Stimulated activated naive CD8-positive, alpha-beta T cell treated with anti-CD3 and anti-CD28 coated beads, Interleukin-15, amount 100 ng/mL, for 72 hours (primary cell): ENCODE measurements at places on chromosomes 5 and 9.

GRCh38 chr9:115133649-115134048 is 15.7 kb upstream of the TNC start:
- no peak for DNase-seq

DNA sequence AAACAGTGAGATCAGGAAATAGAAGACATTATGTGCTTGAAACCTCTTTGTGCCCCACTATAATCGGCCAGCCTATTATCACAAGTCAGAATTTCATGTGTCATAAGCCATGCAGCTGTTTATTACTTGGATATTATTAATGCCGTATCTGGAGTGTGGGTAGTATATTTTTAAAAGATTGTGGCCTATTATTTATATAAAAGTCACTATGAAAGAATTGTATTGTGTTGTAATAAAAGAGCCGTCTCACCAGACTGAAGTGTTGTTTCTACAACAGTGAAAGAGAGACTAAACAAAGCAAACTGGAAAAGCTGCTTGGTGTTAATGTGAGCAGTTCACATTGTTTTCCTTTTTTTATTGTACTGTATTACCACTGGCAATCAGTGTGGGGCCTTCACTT is 449.1 kb downstream of the PSAT1 start:
- DNase-seq = no peak

DNA sequence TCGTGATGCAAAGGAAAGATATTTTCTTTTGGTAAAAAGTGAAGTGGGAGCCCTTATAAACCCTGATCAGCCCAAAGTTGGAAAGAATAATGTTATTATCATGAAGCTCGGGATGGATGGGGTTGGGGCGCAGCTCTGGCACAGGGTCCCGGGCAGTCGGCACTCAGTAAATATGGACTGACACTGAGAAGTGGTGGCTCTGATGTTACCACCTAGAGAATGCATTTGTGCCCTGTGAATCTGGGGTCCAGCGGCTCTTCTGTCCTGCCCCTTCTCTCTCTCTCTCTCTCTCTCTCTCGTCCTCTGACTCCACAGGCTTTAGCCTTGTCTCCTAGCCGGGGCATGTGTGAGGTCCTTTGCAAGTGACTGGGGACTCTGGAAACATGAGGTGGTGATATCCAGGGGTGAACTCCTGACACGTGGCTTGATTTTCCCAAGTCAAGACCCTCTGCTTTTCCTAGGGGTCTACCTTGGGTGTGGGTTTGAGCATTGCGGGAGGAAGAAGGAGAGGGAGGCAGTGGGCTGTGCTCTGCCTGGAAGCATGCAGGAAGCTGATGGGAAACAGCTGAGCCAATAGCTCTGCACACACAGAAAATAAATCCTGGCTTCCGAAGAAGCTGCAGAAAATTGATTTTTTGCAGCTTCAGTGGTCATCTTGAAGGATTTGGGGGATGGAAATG is 162.7 kb downstream of the MACROH2A1 start:
- no peak for DNase-seq

DNA sequence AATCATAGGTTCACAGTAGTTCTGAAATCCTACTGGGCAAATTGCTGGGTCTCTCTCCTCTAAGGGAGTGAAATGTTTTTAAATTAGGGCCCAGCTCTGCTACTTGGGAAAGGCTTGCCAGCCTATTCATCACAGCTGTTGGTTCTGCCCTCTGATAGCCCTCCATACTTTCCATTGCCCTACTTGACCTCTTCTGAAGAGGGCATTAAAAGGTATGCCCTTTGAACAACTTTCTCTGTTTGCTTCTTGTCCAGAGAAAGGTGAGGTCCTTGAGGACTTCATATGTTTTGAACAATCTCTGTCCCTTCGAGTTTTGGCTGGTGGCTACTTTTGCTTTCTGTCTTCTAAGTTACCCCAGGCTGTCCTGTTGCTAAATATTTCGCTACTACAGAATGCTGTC is 62.3 kb upstream of the JAK2 start:
- DNase-seq = no peak

DNA sequence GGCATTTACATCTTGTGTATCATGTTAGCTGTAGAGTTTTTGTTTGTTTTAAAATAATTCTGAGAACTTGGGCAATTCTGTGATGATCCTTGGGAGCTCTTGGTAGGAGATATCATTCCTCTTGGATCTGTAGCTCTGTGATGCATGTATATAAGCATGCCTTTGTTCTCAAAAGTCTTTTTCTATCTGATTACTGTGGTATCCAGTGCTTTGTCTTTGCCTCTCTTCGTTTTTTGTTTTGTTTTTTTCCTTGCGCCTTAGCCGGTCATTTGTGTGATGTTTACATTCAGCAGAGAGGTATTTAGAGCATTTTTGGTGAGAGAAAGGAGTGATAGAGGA is 110.0 kb downstream of the PAM start:
- no peak for DNase-seq

DNA sequence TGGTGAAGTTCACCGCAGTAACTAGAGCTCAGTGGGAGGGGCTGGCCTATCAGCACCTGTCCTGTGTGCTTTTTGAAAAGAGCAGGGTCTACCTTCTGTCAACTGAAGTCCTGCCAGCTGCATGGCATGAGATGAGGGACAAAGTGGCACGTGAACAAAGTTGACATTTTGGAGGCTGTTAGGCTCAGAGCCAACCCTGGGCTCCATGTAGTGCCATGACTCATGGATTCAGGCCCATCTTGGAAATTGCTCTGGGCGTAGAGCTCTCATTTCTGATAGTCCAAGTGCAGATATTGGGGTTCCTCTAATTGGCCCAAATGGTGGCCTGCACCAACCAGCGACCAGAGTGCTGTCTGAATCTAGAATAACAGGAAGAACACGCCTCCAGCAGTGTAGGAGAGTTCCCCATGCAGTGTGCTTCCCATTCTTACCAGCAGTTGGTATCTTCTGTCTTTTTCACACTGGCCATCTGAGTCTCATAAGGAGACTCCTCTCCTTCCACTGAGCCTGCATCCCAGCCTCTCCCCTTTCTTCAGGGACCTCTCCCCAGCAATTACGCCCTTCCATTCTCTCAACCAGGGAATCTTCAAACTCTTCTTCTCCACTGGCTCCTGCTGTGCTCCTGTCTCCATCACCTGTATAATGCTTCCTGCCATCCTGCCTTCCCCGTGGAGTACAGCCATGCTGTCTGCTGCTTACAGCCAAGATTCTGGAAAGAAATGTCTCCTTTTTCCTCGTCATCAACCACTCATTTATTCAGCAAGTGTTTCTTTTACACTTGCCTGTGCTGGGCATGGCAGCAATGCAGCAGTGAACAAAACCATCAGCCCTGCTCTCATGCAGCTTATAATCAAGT is 30.4 kb downstream of the IRF1 start:
- no peak for DNase-seq

DNA sequence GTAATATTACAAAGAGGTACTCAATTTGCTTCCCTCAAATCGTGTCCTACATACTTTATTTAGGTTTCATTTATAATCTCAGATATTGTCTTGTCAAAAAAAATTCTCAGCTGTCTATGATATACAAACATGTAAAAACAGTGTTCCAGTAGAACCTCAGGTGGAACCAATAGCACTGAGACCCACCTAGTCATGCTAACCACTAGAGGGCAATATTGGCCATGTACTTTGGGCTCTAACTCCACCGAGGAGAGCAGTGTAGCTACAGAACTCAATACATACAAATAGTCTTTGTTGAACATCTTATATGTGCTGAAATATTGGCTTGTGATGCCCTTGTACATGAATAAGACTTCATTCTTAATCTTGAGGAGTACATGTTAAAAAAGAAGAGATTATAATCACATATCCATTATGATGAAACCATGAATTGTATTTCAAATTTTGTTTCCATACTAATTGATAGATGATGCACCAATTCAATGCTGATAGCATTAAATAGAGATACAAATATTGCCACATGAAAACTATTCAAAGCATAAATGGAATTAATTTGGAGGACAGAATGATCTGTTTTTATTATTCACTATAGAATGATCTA is 71.2 kb upstream of the CNTLN start:
- peak; percentile 7 for DNase-seq

DNA sequence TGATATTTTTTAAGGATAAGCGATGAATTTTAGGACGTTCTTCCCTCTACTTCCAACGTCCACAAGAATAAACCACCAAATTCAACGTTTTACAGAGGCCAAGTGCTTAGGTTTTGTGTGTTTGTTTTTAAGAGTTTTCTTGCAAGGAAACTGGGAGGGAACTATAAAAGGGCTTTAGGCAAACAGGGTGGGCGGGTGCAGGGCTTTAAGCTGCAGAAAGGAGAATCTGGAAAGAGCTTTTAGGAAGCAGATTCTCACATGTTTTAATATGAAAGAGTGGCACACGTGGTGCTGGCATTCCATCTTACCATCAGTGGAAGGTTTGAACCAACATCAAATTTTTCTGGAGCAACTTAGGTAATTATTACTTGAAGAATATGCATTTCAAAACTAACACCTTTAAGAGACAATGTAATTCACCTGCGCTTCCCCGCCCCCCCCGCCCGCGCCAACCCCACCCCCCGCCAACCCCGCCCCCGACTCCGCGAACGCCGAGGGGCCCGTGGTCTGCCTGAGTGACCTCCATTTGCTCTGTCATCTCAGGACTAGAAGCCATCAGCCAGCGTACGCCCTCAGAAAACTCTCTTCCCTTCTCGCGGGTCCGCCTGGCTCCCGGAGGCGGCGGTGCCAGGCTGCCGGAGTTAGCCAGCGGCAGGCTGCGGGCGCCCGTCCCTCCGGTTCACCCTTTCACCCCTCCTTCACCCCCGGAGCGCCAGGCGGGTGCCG is 911 bp upstream of the PIK3R1 start:
- no peak for DNase-seq

GRCh38 chr9:114315723-114316363 is 7.1 kb upstream of the ORM1 start:
- DNase-seq = no peak

DNA sequence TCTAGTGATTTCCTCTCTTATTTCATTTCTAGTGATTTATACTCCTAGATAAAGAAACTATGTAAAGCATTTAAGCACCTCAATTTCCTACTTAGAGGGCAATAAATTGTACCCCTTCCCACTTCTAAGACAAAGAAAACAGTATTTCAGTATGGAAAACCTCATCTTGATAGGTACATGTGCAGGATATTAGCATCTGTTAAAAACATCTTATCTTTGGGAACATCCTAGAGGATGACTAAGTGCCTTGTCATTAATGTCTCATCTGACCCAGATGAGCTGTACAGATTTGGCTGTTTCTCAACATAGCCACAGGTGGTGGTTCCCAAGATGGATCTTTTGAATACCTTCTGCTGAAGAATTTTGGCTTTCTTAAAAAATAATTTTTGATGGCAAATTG is 5.7 kb downstream of the MEGF10 start:
- no peak for DNase-seq

DNA sequence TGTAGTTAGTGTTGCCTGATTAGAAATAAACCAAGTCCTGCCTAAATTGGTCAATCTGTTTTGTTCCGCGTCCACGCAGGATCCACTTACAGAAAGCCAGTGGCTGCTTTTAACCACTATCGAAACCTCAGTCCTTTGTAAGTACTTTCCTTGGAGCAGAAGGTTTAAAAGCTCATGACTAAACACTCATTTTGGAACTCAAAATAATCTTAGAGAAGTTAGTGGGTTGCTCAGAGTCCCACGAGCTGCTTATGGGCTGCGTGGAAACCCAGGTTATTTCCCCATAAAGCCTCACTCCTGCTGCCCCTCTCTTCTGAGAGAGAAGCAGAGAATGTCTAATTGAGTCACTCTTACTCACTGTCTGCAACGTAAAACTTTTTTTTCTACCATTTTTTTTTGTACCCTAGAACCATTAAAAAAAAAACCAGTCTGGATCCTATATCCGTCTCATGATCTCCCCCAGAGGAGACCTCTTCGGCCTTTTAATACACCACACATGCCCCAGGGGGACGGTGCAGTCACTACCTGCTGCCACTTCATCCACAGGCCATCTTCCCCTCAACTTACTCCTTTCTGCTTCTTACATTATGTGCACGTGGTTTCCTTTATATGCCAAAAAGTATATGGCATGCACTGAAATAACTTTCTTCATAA is 7.6 kb downstream of the BASP1 start:
- DNase-seq = no peak

DNA sequence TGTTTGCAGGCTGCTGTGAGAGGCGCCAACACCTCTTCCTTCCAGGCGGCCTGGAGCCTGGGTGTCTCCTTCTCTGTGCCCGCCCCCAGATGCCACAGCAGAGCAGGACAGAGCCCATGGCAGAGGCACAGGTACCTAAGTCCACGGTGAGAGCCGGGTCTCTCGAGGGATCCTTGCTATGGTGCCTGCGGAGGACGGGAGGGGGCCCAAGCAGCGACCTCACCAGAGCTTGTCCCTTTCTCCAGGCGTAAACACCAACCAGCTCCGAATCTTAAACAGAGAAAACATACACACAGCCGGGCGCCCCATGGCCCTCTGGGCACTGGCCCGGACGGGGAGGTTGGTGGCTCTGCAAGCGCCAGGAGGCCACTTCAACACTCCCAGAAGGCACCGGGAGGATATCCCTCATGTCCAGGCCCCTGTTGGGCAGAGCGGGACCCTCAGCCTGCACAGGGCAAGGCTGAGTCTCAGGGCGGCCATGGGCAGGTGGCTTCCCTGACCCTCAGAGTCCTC is 11.8 kb downstream of the CCDC187 start:
- no peak for DNase-seq

- no peak for DNase-seq
Measured at GRCh38 chr9:120464176-120464886, 115.6 kb downstream of the CDK5RAP2 start.

- DNase-seq = no peak
Measured at GRCh38 chr9:34337403-34337802, 8.0 kb downstream of the NUDT2 start.
